Kasumi-1 (cell line): ENCODE measurements at places on chromosomes 3 and 15.

GRCh38 chr3:50193746-50194127, 2.3 kb downstream of the GNAT1 start:
- no peak for DNase-seq

GRCh38 chr15:82830427-82831173, 21.2 kb downstream of the WHAMM start:
- no peak for DNase-seq

- DNase-seq: peak; percentile 94
These were observed 153.5 kb downstream of the SV2B start for GRCh38 chr15:91253605-91254004.

GRCh38 chr3:153274561-153274960, 112.5 kb downstream of the RAP2B start:
- no peak for DNase-seq

DNA sequence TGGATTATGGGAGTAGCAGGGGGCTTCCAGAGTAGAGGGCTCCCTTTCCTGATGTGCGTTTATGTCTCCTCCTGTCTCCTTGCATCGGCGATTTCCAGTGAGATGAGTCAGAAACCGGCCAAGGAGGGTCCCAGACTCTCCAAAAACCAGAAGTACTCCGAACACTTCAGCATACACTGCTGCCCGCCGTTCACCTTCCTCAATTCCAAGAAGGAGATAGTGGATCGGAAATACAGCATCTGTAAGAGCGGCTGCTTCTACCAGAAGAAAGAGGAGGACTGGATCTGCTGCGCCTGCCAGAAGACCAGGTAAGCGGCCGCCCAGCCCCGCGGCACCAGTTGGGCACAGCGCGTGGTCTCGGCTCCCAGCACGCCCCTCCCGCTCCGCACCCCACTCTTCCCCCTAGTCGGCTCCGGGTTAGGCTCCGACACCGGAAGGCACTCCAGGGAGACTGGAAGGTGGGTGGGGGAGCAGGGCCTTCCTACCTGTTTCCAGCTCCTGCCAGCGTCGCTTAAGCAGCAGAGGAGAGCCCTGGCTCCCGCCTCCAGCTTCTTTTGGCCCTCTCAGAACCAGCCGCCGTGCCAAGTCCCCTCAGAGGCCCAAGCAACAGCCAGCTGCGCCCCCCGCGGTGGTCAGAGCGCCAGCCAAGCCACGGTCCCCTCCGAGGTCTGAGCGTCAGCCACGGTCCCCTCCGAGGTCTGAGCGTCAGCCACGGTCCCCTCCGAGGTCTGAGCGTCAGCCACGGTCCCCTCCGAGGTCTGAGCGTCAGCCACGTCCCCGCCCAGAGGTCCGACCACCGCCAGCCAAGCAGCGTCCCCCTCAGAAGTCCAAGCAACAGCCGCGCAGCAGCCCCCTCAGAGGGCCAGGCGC, 34.7 kb downstream of the MOBP start:
- DNase-seq: peak; percentile 7

DNA sequence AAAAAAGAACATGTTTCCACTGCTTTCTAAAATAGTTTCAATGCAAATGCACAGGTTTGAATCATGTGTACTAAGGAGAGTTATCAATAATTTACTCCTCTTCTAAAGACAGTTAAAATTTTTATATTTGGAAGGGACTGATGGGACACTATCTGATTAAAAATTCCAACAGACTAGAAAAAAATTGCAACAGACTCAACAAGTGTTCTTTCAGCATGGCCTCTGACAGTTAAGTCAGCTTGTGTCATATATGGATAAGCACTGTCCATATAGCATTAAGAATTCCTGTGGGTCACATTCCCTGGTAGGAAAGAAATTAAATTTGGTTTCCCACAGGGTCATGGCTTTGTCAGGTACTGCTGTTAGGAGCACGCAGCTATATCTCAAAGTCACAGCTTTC, 96.8 kb downstream of the OSBPL10 start:
- DNase-seq: no peak

GRCh38 chr15:69463182-69463756, 10.7 kb downstream of the RPLP1 start:
- DNase-seq: no peak

DNA sequence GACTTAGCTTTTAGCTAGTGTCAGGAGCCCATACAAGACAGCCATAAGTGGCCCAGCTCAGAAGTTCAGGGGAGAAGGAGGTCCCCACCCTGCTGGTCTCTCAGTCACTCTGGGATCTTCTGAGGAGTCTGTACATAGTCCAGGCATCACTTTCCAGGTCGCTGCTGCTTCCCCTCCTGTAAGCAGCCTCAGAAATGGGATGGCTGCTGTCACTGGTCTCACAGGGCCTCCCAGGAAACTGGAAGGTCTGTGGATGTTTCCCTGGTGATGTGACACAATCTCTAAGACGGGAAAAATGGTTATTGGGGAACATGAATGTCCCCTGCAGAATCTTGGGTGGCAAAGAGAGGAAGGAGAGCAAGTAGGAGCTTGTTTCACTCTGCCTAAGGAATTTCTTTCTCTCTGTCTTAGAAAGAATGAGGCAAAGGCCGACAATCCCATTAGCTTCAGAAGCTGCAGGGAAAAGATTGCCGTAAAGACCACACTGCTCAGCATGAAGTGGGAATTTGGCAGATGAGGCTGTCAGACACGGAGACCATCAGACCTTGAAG, 43.2 kb upstream of the TNFAIP8L3 start:
- DNase-seq: no peak

- no peak for DNase-seq
These were observed 628.2 kb downstream of the NTRK3 start for GRCh38 chr15:87628311-87628710.

- DNase-seq: no peak
These were observed 34.3 kb downstream of the TMEM44 start for GRCh38 chr3:194598771-194599557.

- no peak for DNase-seq
These were observed 11.4 kb downstream of the SEMA3G start for GRCh38 chr3:52433328-52433995.

DNA sequence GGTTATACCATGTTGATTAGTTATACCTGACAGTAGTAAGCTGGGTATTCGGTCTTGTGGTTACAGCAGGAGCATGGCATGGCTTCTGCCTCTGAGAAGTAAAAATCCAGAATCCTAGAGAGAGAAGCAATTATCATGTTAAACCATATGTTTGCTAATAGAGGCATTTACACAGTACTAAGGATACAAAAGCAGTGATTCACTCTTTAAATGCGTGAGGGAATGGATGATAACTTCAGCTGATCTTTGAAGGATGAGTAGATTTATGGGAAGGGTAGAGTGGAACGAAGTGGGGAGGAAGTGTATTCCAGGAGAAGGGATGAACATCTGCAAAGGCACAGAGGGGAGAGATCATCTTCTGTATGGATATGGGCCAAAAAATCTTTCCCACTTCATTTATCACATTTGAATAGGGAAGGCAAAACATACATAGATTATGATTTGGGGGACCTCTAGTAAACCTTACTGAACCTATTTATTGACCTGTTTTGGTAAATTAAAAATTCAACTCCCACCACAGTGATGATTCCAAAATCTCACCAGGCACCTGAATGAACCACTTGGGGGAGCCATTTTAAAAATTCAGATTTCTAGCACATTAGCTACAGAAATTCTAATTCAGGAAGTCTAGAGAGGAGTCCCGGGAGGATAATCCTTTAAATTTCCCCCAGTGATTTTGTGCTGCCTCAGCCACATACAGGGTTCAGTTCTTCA, 35.1 kb downstream of the IGSF10 start:
- peak; percentile 40 for DNase-seq

GRCh38 chr3:25130724-25131520, 297.1 kb upstream of the RARB start:
- DNase-seq: no peak

- peak; percentile 58 for DNase-seq
These were observed 326.0 kb upstream of the SGO1 start for GRCh38 chr3:20511863-20512505.

- no peak for DNase-seq
These were observed 10.3 kb downstream of the TRAK1 start for GRCh38 chr3:42101481-42101880.

GRCh38 chr3:13278783-13279531, 141.2 kb downstream of the NUP210 start:
- DNase-seq: no peak

GRCh38 chr15:46039703-46040102, 404.9 kb downstream of the SQOR start:
- no peak for DNase-seq

GRCh38 chr3:172309741-172310427, 138.4 kb downstream of the GHSR start:
- no peak for DNase-seq

DNA sequence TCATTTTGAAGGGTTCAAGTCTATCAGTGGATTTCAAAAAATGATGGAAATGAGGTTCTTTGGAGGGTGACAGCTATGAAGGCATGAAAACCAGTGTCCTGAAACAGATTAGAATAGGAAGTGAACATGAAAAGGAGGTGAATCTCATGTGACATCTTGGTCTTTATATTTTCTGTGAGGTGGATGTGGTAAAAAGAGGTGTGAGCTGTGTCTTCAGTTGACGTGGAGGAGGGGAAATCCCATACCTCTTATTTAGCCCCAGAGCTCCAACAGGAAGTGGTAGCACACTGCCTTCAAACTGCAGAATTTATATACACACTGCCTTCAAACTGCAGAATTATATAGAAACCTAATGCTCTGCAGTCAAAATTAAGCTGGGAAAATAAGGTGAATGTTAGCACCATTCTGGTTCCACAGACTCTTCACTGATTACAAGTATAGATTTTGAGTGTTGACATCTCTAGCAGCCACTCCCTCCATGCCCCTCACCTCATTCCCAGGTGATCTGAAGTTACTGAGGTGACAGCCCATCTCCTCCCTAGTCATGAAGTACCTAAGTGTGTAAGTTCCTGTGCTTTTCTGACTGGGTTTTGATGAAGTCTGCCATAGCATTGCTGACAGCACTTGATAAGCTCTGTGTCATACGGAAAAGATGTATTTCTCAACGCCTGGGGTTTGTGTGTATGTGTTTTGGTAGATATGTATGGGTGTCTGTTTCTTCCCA, 2.7 kb downstream of the RAB8B start:
- DNase-seq: peak; percentile 48

GRCh38 chr3:99850608-99851007, 32.9 kb downstream of the CMSS1 start:
- DNase-seq: peak; percentile 51

DNA sequence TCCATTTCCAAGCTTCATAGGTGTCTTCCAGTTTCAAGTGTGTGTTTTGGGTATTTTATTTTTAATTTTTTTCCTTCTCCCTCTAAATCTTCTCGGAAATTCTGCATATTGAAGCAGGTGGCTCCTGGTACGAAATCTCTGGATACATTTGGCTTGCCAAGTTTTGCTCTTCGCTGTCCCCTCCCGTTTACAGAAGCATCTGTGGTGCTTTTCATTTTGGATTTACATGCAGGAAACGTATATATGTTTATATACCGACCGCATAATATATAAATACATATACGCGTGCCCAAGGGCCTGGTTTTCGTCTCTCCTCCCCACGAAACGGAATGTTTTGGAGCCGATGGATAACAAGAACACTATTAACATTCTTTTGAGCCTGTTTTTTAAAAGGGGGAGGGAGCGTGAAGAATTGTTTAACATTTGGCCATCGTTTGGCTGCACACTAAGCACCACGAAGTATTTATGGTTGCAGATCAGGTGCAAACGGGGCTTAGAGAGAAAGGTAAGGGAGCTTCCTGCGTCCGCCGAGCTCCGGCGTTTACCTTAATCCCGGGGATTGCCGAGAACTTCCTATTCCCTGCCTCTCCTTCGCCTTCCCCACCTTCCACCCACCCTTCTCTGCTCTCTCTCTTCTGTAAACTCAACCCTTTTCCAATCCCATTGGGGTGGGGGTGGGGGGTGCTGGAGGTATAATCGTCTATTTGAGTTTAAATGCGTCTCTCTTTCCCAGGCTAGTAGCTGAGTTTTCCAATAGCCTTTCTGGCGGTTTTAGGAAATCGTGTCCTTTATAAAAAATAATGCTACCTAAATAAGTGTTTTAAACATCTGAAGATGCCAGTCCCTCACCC, 1.1 kb upstream of the NLGN1 start:
- no peak for DNase-seq

DNA sequence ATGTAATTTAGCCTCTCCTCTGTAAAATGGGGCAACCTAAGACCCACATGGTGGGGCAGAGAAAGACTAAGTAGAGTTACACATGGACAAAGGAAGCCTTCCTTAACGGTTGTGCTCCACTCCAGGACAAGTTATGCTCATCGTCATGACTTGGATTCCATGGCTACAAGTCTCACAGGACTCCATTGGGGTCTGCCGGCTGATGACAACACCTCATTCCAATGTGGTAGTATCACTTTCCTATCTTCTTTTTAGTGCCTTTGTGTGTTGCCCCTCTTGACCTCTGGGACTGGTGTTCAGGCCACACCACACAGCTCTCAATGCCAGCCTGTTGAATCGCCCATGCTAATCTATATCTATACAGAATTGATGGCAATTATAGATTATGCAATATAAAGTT, 181.3 kb upstream of the WNT5A start:
- no peak for DNase-seq

DNA sequence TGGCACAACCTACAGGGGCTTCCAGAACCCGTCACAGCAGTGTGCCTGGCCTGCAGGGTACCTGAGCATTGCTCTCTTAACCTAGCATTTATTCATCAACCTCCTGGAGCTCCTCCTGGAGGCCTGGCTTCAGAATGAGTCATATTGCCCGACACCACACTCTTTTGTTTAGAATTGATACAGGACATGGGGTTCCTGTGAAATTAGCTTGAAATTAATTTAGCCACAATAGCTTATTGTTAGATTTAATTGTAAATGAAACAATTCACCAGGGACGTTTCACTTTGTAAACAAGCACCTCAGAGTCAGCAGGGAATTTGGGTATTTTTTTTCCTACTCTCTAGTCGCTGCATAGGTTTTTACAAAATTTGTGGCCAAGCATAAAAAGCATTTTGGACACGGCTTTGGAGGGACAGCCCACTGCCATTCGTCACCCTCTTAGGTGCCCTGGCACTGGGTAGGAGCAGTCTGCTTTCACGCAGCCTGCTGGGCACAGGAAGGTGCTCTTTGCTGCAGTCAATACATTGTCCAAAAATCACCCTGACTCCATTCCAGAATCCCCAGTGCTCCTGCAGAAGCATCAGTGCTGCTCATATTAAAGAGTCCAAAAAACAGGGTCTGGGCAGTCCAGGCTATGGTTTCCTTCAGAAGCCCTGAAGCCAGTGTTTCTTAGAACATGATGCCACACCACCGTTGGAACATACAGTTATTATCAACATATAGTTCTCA, 60.8 kb upstream of the MEF2A start:
- DNase-seq: no peak

DNA sequence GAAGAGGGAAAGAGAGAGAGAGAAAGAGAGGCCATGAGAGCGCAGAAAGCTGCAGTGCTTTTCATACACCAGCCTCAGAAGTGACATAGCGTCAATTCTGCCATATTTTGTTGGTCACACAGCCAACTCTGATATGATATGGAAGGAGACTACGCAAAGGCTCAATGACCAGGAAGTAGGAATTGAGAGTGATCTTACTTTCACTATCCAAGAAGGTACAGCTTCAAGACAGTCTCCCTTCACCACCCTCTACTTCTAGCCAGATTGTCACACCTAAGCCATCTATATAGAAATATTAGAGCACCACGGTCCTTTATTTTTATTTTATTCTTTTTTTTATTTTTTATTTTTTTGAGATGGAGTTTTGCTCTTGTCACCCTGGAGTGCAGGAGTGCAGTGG, 21.1 kb downstream of the PARP15 start:
- DNase-seq: no peak

GRCh38 chr3:60216462-60217075, 1034.7 kb downstream of the FHIT start:
- DNase-seq: no peak
